ENCODE measurements at places on chromosomes 16 and 17. TPM values are rescaled to one million over a fixed set of nuclear protein-coding genes. Genes with fewer than 3 reads are reported as not detected.

SNX20 gene
- 3.6 TPM for total RNA-seq

SLC12A3 gene
- not detected for total RNA-seq

WSCD1 gene
- 3.9 TPM for total RNA-seq

CLEC18B gene
- total RNA-seq = 0.19 TPM

DNA sequence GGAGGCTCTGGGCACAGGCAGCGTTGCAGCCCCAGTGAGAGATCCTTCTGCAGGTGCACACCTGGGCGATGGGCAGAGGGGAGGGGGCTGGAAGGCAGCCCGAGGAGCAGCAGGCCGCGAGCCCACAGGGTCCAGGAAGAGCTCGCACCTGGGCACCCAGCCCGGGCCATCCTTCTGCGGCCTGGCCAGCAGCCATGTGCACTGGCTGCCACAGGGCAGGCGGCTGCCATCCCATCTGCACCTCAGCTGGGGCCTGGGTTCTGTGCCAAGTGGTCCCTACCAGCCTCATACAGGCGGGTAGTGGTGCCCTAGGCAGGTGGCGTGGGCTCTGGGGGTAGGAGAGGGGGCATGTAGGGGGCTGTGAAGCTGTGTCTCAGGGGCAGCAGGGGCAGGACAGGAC lies 197.2 kb downstream of the RBFOX3 start:
- DNase-seq = no peak

DNA sequence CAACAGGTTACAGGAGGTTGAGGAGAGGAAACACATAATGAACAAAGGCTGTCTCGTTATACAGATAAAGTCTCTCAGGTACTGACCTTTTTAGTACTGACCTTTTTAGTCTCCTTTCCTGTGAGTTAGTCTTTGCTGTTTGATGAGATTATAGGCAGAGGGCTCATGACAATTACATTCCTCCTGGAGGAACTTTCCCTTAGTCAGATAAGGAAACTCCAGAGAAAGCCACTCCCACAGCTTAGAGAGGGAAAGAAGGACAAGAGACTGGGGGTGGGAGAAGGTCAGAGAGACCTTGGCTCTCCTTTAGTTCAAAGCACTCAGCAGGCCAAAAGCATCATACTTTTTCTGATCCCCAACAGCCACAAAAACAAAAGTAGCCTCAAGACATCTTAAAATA lies 15.3 kb upstream of the PSMD7 start:
- DNase-seq = no peak

DNA sequence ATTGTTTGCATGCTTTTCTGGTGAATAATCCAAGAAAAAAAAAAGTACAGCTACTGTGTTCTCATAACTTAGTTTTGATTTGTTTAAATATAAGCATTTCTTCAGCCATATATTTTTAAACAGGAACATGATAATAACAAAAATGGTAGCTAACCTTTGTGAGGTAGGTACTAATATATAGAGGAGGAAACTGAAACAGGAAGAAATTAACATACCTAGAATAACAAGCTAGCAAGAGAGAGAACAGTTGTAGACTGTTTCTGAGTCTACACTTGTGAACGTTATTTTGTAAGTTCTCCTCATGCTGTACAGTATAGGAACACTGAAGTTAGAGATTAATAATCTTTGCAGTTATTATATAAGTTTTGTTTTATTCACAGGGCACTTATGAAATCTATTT lies 49.3 kb downstream of the NSRP1 start:
- DNase-seq = no peak

- no peak for DNase-seq
These were observed 679.7 kb upstream of the SOX9 start for GRCh38 chr17:71441098-71441497.

DNA sequence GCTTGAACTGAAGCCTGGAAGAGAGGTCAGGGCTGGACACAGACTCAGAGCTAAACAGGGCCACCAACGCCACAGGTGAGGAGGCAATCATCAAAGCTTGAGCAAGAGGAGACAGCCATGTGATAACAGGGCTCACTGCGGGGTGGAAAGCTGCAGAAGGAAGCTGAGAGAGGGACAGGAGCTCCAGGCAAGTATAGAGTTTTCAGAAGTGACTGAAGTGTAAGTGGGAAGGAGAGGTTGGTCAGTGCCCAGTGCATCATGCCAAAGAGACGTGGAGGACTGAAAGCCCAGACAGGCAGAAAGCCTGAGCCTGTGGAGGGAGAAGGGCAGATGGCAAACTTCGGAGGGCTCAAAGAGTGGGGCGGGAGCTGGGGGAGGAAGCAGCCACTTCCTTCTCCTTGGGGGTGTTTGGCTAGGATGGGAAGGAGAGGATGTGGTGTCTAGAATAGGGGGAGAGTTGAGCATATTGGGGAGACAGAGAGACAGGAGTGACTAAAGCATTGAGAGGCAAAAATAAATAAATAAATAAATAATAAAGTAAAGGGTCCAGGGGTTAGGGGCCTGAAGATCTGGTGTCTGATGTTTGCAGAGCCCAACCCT lies 2.6 kb downstream of the KIFC3 start:
- DNase-seq = no peak

GRCh38 chr16:81570151-81570846 lies 125.7 kb downstream of the CMIP start:
- DNase-seq = no peak

GRCh38 chr16:23968176-23968575 lies 132.4 kb downstream of the PRKCB start:
- DNase-seq = no peak

DNA sequence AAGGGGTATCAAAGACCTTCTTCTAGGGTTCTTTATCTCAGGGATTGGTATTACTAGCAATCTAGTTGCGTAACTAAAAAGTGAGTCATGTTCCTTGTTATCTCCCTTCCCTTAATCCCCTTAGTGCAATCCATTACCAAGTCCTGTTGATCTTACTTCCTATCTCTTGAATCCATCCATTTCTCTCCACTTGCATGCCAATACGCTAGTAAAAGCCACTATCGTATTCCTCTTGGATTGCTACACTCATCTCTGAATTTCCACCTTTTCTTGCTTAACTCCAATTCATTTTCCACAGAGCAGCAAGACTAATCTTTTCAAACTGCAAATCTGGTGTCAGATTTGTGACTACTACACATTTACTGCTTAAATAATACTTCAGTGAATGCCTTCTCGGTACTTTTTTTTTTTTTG lies 1.8 kb upstream of the ADAT1 start:
- DNase-seq = no peak

DNA sequence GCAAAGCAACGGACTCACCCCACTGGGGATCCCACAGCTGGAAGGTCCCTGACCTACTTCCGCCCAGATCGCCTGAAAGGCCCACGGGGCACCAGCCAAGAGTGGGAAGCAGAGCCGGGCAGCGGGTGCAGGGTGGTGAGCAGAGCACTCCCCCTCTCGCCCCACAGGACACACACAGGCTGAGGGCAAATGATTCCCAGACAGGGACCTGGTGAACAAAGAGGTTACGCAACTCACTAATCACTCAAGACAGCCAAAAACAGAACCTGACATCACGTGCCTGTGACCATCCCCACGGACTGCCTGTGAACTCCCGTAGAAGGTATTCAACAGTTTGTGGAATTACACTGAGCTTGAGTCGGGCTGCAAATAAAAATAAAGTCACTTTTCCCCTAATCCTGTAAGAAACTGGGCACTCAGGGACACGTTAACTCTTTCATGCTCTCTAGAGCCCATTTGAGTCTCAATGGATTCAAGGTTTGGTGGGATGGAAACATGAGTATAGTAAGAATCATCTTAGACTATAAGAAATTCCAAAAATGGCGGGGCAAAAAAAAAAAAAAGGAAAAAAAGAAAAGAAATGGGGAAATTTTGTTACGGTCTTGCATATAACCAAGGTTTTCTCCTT lies 396.1 kb downstream of the SOX9 start:
- no peak for DNase-seq

- no peak for DNase-seq
These were observed 385.2 kb upstream of the ZFHX3 start for GRCh38 chr16:73432850-73433730.

GRCh38 chr17:51841669-51842068 lies 316.8 kb downstream of the CA10 start:
- no peak for DNase-seq
